Lung microvascular endothelial cell (primary cell): ENCODE measurements at places on chromosomes 4 and X.
A peak's percentile ranks its signal among the peaks of the same experiment; 100 is the strongest.

GRCh38 chr4:27173280-27173679 lies 312.6 kb downstream of the STIM2 start:
- no peak for DNase-seq

DNA sequence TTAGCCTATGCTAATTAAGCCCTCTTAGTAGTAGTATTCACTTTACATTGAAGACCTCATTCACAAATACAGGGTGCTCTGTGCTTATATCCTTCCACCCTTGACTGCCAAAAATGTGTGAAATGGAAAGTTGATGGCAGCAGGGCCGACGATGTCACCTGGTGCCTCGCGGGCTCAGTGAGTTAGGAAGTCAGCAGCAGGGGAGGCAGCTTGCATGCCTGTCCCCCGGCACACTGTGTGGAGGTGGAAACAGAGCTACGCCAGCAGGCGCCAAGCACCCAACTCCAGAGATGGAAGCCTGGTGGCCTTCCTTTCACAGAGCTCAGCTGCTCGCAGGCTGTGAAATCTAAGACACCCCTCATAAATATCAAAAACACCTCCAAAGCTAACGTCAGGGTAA lies 8.4 kb downstream of the MSL3 start:
- no peak for DNase-seq

GRCh38 chrX:23765449-23765848 lies 17.5 kb upstream of the SAT1 start:
- DNase-seq, result no peak

DNA sequence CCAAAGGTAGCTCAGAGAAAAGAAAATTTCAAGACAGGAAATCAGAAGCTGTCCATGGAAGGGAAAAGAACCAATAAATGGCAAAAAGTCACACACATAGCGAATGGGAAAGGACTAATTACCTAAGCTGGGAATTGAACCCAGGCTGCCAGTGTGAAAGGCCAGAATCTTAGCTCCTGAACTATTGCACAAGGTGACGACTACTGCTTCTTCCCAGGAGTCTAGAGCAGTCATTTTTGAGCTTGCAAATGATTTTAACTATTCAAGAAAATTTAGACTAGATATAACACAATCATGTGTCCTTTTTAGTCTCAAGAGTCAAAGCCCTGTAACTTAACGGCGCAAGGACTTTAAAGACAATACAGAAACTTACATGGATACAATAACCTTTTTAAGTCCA lies 34.1 kb upstream of the ZNF81 start:
- no peak for DNase-seq

DNA sequence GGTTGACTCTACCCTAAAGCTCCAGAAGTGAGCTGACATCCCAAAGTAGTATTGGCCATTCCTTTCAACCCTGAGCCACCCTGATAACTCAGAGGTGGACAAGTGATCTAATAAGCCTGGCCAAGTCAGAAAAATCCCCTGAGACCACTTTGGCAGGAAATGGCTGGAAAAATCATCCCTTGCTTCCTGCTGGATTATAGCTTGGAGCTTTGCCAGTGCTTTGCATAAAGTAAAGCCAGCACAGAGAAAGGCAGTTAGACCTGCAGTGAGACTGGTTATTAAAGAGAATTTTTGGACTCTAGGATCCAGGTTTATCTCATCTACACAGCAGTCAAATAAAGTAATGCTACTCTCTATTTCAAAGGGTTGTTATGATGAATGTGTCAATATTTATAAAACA lies 6.4 kb downstream of the CXCL3 start:
- peak; percentile 74 for DNase-seq

DNA sequence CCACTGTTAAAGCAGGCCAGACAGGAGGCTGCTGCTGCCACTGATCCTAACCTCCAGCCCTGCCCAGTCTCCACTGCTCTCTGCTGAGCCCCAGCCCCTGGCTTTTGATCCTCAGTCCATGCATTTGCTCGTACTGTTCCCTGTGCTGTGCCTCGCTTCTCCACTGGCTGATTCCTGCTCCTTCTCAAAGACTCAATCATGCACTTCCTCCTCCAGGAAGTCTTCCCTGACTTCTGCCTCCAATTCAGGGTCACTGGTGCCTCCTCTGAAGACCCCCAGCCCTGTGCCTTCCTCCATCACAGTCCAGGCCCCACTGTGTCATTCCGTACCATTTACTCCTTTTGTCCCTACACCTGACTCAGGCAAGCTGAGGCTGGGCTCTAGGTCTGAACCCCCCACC lies 230.6 kb upstream of the PSAPL1 start:
- DNase-seq, result no peak

DNA sequence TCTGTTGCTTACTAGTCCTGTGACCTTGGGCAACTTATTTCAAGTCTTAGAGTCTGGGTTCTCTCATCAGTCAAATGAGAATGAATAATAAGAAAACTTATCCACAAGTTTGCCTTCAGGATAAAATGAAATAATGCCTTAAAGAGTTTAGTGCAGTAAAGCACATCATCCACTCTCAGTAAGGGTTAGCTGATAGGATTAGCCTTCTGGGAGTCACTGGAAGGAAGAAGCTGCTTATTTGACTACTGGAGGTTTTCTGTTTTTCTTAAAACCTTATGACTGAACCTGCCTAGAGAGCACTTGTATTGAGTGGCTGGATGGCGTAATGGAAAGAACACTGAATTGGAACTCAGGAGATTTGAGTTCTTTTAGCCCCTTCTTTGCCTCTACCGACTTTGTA lies 1.8 kb downstream of the RNF128 start:
- no peak for DNase-seq

- no peak for DNase-seq
Measured at GRCh38 chr4:7398104-7398423, 36.7 kb downstream of the PSAPL1 start.

GRCh38 chrX:30580641-30581040 lies 3.1 kb upstream of the TASL start:
- DNase-seq, result no peak

- DNase-seq, result no peak
Measured at GRCh38 chrX:110414679-110415439, 56.2 kb downstream of the RTL9 start.

DNA sequence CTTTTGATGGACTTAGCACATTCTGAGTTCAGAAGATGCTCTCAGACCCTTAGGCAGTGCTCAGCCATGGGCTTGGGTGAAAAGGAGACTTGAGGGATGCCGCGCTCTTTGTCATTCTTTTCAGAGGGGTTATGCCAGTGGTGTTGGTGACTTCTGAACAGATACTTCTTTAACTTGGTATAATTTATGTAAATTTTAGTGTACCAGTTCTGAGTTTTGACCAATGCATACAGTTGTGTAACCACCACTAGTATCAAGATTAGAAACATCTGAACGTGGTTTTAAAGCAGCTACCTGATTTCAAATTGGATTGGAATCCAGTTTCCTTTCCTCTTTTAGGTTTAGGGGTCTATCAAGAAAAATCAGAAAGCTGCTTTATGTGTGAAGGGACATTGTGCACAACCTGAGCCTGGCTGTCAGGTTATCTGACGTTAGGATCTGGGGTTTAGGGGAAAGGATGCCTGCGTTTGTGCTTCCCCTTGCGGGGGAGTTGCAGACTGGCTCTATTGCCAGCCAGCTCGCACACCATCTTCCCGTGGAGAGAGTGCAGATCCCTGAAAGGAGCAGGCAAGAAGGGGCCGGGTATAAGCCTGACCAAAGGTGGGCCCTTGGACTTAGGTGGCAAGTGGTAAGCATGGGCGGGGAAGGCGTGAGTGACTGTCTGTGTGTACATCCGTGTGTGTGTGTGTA lies 19.0 kb downstream of the SMS start:
- no peak for DNase-seq

DNA sequence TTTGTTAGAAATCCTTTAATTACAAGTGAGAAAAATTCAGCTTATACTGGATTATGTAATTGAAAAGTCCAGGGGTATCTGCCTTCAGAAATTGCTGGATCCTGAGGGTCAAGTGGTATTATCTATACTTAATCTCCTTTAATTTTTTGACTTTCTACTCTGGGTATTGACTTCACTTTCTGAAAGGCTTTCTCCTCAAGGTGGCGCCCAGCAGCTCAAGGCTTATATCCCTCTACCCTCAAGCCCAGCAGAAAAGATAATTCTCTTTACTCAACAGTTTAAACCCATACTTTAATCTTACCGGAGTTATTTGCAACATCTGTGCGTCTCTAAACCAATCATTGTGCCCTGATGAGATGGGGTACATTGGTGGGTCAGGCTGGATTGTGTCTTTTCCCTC lies 129.5 kb downstream of the LARP7 start:
- DNase-seq, result no peak

- no peak for DNase-seq
Measured at GRCh38 chr4:162061214-162061613, 102.6 kb downstream of the FSTL5 start.

DNA sequence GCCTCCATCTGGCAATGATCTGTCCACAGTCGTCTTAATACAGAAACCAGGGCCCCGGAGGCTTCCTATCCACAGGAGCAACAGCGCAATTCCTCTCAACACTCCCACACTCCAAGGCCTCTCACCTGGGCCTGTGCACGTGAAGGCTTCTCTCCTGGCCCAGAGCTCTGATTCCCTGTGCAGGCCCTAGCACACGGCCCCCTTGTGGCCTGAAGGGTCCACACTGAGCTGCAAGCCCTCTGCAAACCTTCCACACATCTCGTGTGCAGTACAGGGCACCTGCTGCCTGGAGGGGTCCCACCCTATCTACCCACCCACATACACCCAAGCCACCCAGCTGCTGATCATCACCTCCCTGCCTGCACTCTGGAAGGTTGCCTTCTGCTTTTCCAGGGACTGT lies 150.1 kb upstream of the NUDT10 start:
- DNase-seq, result no peak

- no peak for DNase-seq
Measured at GRCh38 chr4:15495621-15496020, 25.9 kb downstream of the CC2D2A start.
